ENCODE measurements at places on chromosomes 4 and X. TPM values are rescaled to one million over a fixed set of nuclear protein-coding genes. Genes with fewer than 3 reads are reported as not detected.

GRCh38 chr4:41132055-41132683 is 82.2 kb downstream of the APBB2 start:
- H3K4me1 ChIP-seq, result peaks cover 5% of the 10 kb centered on the region
- no peaks in the 10 kb centered on the region for H3K36me3 ChIP-seq
- DNase-seq, result no peak
- H3K4me3 ChIP-seq, result no peak overlapping the region
- no peaks in the 10 kb centered on the region for H3K27me3 ChIP-seq

DNA sequence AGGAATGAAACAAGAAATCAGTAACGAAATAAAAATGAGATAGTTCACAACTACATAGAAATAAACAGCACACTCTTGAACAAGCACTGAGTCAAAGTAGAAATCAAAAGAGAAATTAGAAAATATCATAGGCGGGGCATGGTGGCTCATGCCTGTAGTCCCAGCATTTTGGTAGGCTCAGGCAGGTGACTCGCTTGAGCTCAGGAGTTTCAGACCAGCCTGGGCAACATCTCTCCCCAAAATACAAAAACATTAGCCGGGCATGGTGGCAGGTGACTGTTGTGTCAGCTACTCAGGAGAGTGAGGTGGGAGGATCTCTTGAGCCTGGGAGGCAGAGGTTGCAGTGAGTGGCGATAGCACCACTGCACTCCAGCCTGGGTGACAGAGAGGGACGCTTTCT is 714.4 kb downstream of the GLUD2 start:
- no peaks in the 10 kb centered on the region for H3K4me1 ChIP-seq
- no peak overlapping the region for H3K4me3 ChIP-seq
- no peaks in the 10 kb centered on the region for H3K27me3 ChIP-seq
- no peaks in the 10 kb centered on the region for H3K36me3 ChIP-seq
- no peak overlapping the region for H3K27ac ChIP-seq

The NPNT gene
- 145 TPM for total RNA-seq

DNA sequence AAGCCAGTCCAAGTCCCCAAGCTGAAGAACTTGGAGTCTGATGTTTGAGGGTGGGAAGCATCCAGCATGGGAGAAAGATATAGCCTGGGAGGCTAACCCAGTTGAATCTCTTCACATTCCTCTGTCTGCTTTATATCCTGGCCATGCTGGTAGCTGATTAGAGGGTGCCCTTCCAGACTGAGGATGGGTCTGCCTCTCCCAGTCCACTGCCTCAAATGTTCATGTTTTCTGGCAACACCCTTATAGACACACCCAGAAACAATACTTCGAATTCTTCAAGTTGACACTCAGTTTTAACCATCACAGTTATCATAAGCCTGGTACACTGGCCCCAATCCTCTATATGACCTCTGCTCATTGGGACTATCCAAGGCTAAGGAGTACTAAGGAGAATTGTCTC is 124.1 kb upstream of the WDR1 start:
- no peaks in the 10 kb centered on the region for H3K27me3 ChIP-seq
- H3K4me1 ChIP-seq, result no peaks in the 10 kb centered on the region
- H3K4me3 ChIP-seq, result no peak overlapping the region
- no peaks in the 10 kb centered on the region for H3K36me3 ChIP-seq
- DNase-seq, result no peak

The HPGD gene
- total RNA-seq, result 5.2 TPM

DNA sequence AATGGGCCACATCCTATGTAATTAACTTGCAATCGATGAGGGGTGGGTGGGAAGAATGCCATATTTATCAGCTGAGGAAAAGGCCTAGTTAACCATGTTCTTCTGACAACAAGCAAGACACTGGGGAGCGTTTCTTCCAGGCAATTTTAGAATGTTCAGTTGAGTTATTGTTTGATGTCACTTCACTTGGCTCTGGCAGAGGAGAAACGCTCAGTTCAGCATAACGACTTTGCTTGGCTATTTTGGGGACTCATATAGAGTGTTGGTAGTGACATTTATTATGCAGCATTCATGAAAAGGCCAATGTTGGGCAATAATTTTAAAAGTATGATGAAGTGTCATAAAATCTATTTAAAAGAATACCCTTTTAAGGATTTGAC is 648 bp downstream of the SYNPO2 start:
- peak overlapping the region; percentile 93 for H3K27ac ChIP-seq
- H3K4me1 ChIP-seq, result no peaks in the 10 kb centered on the region
- H3K36me3 ChIP-seq, result no peaks in the 10 kb centered on the region
- peak overlapping the region; percentile 69 for H3K4me3 ChIP-seq

DNA sequence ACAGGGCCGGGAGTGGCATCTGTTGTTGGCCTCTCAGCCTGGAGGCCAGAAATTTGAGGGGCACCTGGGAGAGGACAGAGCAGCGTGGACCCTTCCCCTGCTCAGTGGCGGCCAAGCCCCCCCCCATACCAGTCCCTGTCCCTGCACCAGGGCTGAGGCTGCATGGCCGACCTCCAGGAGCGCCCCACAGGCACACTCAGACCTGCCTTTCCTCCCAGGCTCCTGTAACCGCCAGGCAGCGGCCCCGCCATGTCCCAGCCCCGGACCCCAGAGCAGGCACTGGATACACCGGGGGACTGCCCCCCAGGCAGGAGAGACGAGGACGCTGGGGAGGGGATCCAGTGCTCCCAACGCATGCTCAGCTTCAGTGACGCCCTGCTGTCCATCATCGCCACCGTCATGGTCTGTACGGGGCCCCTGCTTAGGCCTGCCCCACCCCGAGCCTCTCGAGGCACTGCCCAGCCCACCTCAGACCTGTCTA is 15.3 kb downstream of the TMEM175 start:
- no peaks in the 10 kb centered on the region for H3K27me3 ChIP-seq
- no peaks in the 10 kb centered on the region for H3K36me3 ChIP-seq
- no peaks in the 10 kb centered on the region for H3K4me1 ChIP-seq
- H3K4me3 ChIP-seq, result no peak overlapping the region

DNA sequence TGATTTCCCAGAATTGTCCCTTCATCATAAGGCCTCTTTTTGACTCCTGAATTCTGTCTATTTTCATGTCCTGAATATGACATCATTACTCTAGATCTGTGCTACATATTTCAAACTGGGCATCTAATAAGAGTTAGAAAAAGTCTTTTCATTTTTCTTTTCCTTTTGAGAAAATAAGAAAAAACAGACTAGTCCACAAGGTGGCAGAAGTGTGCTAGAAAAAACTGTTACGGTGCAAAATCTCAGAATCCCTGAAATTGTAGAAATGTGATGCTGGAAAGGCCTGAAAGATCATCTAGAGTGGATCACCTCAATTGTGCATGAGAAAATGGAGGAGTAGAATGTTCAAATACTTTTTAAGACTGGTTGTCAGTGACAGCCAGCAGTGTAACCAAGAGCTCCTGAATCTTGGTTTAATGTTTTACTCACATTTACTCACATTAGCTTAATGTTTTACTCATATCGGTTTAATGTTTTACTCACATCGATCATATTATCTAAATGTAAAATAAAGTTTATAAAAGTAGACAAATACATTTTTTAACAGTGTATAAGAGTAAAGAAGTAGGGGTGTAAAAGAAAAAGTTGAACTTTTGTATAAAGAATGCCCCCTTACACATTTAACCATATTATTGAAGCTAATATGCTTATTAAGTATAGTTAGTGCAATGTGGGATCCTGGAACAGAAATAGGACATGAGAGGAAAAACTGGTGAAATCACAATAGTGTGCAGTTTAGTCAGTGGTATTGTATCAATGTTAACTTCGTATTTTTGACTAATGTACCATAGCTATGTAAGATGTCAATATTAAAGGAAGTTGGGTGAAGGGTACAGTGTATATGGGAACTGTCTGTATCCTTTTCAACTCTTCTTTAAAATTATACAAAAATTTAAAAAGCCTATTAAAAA is 15.2 kb downstream of the ASB11 start:
- H3K4me3 ChIP-seq, result no peak overlapping the region
- no peak overlapping the region for H3K27ac ChIP-seq
- DNase-seq, result no peak
- H3K4me1 ChIP-seq, result no peaks in the 10 kb centered on the region

DNA sequence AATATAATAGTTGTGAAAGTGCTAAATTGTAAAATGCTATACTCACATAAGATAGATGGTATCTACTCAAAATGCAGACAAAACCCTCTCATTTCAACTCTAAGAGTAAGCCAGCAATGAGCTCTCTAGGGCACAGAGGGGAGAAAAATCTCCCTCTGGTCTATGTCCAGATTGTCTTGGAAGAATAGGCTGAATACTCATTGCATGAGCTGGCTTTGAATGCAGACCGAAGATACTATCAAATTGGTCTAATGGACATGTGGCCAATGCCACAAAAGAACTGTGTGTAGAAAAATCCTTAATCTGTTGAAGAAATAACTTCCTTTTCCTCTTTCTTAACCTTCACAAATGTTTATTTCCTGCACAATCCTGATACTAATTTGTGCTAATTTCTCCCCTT is 3.5 kb downstream of the ZXDA start:
- peaks cover 2% of the 10 kb centered on the region for H3K4me1 ChIP-seq
- no peak overlapping the region for H3K27ac ChIP-seq
- no peaks in the 10 kb centered on the region for H3K27me3 ChIP-seq
- H3K4me3 ChIP-seq, result no peak overlapping the region

The RBBP7 gene
- total RNA-seq, result 89.4 TPM

DNA sequence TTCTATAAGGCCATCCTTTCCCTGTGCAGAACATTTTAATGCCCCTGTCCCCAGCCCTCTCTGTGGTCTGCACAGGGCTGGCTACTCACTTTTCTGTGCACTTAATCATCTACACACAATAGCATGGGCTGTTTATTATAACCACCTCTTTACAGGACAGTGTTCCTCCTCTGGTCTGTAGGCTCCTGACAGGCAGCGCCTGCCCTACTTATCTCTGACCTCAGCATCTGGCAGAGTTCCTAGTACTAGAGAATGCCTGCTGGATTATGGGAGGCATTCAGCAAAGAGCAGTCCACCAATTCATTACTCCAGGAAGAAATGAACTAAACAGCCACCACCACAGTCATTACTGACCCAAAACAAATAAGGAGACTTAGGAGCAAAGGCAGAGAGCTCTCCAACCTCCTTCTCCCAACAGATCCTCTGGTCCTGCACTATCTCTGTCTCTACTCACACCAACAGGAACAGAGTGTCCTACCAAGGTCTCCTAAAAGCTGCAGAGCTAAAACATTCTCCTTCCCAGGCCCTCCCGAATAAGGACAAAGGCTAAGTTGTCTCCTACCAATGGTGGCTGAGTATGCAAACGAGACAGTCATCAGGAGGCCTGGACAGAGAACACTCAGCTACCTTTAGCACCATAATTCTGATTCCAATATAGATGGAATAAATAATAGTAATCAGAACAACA is 279.2 kb downstream of the QDPR start:
- peak overlapping the region; percentile 89 for H3K27ac ChIP-seq
- H3K27me3 ChIP-seq, result no peaks in the 10 kb centered on the region
- H3K4me3 ChIP-seq, result no peak overlapping the region
- DNase-seq, result no peak
- H3K36me3 ChIP-seq, result no peaks in the 10 kb centered on the region

DNA sequence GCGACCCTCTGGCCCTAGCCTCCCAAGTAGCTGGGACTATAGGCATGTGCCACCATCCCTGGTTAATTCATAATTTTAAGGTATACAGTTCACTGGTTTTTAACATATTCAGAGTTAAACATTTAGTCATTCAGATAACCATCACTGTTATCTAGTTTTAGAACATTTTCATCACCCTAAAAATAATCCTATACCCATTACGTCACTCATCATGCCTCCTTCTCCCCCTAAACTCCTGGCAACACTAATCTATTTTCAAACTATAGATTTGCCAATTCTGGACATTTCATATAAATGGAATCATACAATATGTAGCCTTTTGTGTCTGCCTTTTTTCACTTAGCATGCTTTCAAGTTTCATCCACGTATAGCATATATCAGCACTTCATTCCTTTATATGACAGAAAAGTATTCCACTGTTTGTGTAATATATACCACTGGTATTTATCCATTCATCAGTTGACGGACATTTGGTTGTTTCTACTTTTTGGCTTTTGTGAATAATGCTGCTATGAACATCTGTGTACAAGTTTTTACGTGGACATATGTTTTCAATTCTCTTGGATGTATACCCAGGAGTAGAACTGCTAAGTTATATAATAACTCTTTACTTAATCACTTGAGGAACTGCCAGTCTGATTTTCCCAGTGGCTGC is 32.0 kb upstream of the RPS3A start:
- no peak for DNase-seq
- H3K4me1 ChIP-seq, result no peaks in the 10 kb centered on the region
- no peak overlapping the region for H3K4me3 ChIP-seq
- no peaks in the 10 kb centered on the region for H3K36me3 ChIP-seq
- no peak overlapping the region for H3K27ac ChIP-seq

- H3K4me1 ChIP-seq, result no peaks in the 10 kb centered on the region
- H3K27me3 ChIP-seq, result no peaks in the 10 kb centered on the region
- no peak overlapping the region for H3K4me3 ChIP-seq
- H3K36me3 ChIP-seq, result no peaks in the 10 kb centered on the region
Observed at GRCh38 chr4:104394406-104395167, 100.1 kb downstream of the CXXC4 start.

The MAGEH1 gene
- 37.2 TPM for total RNA-seq

The RRH gene
- total RNA-seq, result 0.71 TPM

The MAGEB17 gene
- total RNA-seq, result not detected

- H3K36me3 ChIP-seq, result no peaks in the 10 kb centered on the region
- no peak for DNase-seq
- H3K4me3 ChIP-seq, result no peak overlapping the region
- H3K4me1 ChIP-seq, result no peaks in the 10 kb centered on the region
- H3K27ac ChIP-seq, result no peak overlapping the region
- H3K27me3 ChIP-seq, result no peaks in the 10 kb centered on the region
Observed at GRCh38 chr4:180106122-180106521, 2137.1 kb upstream of the TENM3 start.

DNA sequence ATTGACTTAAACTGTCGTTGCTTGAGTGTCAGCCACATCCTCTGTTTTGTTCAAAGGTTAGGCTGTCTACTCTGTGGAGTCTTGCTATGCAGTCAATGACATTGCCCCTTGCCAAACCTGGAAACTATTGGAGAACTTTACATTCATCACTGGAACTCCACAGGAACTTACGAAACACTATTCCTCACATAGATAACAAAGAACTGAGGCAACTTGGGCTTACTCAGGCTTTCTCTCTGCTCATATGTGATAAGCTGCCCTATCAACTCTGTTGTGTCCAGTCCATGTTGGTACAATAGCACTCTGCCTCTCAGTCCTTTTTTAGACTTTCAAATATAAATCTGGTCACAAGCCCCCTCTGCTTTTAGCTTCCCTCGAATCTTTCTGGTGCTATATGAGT is 9.4 kb downstream of the NPY5R start:
- no peaks in the 10 kb centered on the region for H3K36me3 ChIP-seq
- no peak overlapping the region for H3K4me3 ChIP-seq
- H3K4me1 ChIP-seq, result no peaks in the 10 kb centered on the region
- H3K27ac ChIP-seq, result no peak overlapping the region
- no peaks in the 10 kb centered on the region for H3K27me3 ChIP-seq

The LINC00632 gene
- 1,949 TPM for total RNA-seq

DNA sequence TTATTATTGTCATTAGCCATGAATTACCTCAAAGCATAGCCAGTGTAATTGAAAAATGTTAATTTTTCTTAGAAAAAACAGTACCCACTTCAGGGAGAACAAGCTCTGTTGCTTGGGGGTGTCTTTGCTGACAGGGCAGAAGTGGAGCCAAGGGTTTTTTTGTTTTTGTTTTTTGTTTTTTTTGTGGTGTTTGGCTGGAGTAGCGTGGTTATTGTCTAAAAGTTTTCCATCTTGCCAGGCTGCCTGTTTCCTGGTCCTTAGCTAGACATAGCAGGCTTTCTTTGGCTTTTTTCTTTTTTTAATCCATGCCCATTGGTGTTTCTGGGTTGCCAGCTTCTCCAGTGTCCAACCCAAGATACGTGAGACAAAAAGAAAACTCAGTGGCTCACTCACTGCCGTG is 61.5 kb downstream of the CASP3 start:
- no peak for DNase-seq
- H3K4me3 ChIP-seq, result no peak overlapping the region
- no peaks in the 10 kb centered on the region for H3K36me3 ChIP-seq

The FNIP2 gene
- 71.0 TPM for total RNA-seq

Data from aorta (tissue), 5 donors.